Hepatocyte (in vitro differentiated cells): ENCODE measurements at places on chromosomes 1 and 21. TPM values are rescaled to one million over a fixed set of nuclear protein-coding genes. Genes with fewer than 3 reads are reported as not detected.

GRCh38 chr1:47021070-47021469 lies 2.4 kb upstream of the CYP4X1 start:
- DNase-seq: no peak

DNA sequence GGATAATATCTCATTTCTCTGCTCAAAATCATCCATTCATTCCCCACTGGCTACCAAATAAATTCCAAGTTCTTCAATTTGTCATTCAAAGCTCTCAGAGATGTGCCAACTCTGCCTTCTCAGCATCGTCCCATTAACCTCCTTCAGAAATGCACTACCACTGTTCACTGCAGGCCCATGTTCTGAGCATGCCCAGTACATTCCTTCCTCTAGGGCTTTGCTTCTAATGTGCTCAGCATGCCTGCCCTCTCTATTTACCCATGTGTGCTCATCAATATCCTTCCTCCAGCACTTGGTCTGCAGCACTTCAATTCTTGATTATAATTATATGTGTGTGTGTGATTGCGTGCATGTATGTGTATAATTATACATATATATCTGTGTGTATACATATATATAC lies 36.1 kb upstream of the RGS8 start:
- DNase-seq: no peak

GRCh38 chr21:30206551-30207251 lies 9.2 kb downstream of the CLDN8 start:
- DNase-seq: no peak

GRCh38 chr1:216596281-216596862 lies 126.9 kb downstream of the ESRRG start:
- DNase-seq: no peak

GRCh38 chr1:162696286-162696862 lies 64.1 kb downstream of the DDR2 start:
- DNase-seq: peak; percentile 86

DNA sequence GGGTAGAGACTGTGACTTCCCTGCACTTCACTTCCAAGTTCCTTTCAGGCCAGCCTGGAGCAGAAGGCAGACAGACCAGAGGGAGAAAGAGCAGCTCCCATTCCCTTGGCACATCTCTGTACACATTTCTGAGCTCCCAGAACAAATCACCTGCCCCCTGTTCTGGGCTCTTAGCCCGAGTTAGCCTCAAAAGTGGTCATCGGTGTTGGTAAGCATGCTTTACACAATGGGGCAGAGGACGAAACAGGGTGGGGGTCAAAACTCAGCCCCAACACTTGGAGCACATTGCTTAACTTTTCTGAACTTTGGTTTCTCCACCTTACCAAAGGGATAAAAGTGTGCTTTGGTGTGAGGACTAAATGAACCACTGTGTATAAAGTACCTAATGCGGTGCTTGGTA lies 98.7 kb downstream of the DAB1 start:
- peak; percentile 10 for DNase-seq

- DNase-seq: no peak
These were observed 81.0 kb downstream of the NOTCH2 start for GRCh38 chr1:119988306-119989062.

DNA sequence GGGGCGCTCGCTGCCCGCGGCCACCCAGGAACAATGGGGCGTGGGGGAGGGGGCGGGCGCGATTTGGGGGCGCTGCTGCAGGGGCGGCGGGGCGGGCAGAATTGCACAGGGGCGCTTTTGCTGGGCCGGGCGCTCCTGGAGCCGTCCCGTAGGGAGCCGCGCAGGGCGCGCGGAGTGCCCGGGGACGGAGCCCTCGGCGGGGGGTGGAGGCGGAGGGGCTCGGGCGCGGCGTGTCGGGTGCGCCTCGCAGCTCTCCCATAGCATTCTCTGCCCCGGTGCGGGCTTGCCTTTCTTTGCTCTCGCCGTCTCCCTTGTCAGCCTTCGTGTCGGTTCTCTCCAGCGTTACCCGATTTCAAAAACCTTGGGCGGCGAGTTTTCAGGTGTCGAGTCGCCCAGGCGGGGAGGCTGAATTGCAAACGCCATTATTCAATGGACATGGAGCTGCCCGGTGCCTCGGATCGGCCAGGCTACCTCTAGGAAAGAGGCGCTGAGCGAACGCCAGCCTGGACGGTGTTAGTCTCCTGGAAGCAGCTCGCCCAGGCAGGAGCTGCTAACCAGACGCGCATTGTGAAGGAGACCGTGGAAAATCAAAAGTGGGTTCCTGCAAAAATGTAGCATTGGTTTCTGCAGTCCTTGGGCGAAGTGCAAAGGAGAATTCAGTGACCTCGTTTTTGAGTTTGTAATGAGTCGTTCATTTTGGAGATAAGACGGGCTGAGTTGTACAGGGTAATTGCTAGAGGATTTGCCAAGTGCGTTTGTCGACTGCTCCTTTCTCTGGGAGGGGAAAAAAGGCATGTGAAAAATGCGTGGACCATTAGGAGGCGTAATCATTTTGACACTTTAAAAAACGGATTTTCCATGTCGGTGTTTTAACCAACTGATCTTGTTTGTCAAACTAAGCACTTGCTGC lies 626 bp downstream of the CXADR start:
- DNase-seq: peak; percentile 60

DNA sequence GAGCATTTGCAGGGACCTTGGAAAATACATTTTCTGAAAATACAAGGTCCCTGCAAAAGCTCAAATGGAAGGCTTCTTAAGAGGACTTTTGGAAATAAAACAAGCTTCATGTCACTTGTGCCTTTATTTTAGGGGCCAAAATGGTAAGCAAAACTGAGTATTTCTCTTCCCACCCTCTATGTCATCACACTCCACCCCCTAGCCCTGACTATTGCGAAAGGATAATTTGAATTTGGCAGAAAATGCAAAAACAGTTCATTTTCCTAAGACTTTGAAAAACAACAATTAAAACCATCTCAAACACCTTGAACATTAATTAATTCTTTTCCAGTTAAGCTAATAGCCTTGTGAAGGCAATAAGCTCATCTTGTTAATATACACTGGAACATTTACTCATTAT lies 201.7 kb downstream of the TM2D1 start:
- DNase-seq: no peak

DNA sequence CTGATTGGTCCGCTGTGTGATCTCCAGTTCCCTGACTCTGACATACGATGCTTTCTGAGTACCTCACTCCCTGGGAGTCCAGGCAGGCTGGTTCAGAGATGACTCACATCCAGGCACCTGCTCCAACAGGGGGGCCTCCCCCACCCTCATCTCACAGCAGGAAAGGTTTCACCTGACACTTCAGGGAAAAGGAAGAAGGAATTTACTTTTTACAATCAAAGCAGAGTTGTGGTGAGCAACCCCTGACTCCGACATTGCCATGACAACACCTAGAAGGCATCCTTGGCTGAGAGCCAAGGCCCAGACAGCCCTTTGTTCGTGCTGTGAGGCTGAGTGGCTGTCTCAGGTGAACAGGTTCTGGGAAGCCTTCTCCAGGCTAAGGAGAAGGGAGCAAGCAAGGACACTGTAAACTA lies 164.6 kb upstream of the GJB5 start:
- DNase-seq: peak; percentile 87

GRCh38 chr1:156428746-156429288 lies 59.8 kb downstream of the RHBG start:
- DNase-seq: no peak

The S100A3 gene
- 1.9 and 6.1 TPM in 2 replicates for polyA plus RNA-seq

The ZFP69 gene
- polyA plus RNA-seq: 1.3 and 1.4 TPM in 2 replicates

The RPTN gene
- polyA plus RNA-seq: not detected in 2 replicates

The PTPN22 gene
- 0.47 TPM in 1 of 2 replicates, not detected in the other for polyA plus RNA-seq

The OLIG2 gene
- not detected in 2 replicates for polyA plus RNA-seq

The MEGF6 gene
- polyA plus RNA-seq: 21.9 and 23.5 TPM in 2 replicates

The PPFIA4 gene
- 1.7 and 5.2 TPM in 2 replicates for polyA plus RNA-seq
